Iris pigment epithelial cell (primary cell): ENCODE measurements at places on chromosomes 5 and 9.

- DNase-seq, result no peak
Observed at GRCh38 chr5:155316070-155316714, 302.6 kb downstream of the KIF4B start.

DNA sequence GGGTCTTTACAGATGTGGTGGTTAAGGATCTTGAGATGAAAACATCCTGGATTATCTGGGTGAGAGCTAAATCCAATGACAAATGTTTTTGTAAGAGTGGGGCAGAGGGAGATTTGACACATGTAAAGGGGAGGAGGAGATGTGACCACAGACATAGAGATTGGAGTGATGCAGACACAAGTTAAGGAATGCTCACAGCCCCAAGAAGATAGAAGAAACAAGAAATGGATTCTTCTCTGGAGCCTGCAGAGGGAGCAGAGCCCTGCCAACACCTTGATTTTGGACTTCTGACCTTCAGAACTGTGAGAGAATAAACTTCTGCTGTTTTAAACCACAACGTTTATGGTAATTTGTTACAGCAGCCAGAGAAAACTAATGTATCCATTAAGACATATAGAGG, 21.7 kb downstream of the ITGA2 start:
- no peak for DNase-seq

GRCh38 chr5:172006321-172007174, at the start of gene FBXW11:
FBXW11 (minus strand) TSS chr5:172006638; CDS start chr5:172006502, 136 bp downstream.
- peak; percentile 97 for DNase-seq

DNA sequence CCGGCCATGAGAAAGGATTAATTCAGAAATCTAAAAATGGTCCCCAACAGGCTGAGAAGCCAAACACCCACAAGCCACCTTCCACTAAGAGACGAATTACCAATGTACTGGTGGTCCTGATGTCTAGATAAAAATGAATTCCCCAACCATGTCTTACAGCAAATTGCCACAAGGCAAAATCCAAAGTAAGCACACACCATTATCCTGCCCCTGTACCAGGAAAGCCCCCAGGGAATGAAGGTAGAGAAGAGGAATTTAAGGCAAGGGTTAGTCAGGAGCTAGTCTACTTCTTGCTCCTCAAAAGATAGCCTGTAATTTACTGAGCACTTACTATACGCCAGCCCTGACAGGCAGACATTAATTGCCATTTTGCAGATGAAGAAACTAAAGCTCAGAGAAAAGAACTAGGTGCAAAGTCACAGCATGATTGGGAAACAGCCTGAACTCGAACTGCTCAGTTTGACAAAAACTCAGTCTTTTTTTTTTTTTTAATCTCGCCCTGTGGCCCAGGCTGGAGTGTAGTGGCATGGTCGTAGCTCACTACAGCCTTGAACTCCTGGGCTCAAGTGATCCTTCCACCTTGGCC, 64.3 kb downstream of the RAPGEF1 start:
- no peak for DNase-seq

DNA sequence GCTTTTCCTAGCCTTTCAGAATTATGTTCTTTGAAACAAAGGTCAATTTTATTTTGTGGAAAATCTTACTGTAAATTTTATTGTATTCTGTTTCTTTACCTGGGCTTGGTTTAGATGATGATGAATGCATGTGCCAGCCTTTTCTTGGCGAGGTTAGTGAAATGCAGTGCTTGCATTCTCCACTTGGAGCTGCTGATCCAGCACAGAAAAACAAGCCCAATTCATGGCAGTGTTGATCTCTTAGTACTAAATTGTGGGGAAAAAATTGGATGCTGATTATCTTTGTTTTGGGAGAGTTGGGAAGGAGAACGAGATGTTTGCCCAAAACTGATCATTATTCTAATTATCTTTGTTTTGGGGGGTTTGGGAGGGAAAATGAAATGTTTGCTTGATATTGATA, 3.7 kb downstream of the HABP4 start:
- peak; percentile 53 for DNase-seq

DNA sequence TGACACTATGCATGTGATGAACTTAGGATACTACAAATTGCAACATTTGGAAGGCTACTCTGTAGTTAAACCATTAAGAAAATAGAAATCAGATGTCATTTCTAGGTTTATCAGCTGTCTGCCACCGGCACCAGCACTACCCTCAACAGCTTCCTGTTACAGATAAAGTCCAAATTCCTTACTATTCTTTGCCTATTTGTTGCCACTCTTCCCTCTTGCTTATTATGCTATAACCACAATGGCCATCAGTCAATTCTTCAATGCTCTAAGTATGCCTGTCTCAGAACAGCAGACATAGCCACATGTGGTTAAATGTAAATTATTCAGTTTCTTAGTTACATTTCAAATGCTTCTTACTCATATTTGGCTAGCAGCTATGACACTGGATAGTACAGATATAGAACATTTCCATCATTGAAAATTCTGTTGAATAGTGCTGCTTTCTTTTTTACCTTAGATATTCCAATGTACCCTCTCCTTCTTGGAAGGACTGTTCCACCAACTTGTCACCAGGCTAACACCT, 21.0 kb downstream of the DHX29 start:
- DNase-seq, result no peak

DNA sequence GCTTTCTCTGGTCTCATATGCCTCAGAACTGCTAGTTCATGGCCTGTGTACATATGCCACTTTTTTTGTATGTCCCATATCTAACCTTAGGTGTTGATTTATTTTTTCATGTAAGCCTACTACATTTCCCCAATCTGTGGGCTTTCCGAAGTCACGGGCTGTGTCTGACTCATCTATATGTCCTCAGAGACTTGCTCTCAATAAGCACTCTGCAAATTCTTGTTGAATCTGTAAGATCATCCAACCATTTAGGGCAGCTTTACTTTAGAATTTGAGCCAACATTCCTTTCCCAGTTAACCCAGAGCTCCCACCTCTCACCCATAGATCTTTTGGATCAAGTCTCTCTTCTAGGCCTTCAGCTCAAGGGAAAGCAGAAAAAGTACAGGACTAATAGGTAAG, 263.4 kb downstream of the SEC61B start:
- DNase-seq, result peak; percentile 74

- DNase-seq, result no peak
Observed at GRCh38 chr5:78746021-78746770, 97.6 kb upstream of the LHFPL2 start.
